HFFc6 (cell line): ENCODE measurements at places on chromosomes 7 and 10.

- no peak for DNase-seq
Measured at GRCh38 chr7:22061775-22062174, 116.1 kb upstream of the CDCA7L start.

GRCh38 chr10:62681211-62681940 is 123.1 kb upstream of the ADO start:
- no peak for DNase-seq

DNA sequence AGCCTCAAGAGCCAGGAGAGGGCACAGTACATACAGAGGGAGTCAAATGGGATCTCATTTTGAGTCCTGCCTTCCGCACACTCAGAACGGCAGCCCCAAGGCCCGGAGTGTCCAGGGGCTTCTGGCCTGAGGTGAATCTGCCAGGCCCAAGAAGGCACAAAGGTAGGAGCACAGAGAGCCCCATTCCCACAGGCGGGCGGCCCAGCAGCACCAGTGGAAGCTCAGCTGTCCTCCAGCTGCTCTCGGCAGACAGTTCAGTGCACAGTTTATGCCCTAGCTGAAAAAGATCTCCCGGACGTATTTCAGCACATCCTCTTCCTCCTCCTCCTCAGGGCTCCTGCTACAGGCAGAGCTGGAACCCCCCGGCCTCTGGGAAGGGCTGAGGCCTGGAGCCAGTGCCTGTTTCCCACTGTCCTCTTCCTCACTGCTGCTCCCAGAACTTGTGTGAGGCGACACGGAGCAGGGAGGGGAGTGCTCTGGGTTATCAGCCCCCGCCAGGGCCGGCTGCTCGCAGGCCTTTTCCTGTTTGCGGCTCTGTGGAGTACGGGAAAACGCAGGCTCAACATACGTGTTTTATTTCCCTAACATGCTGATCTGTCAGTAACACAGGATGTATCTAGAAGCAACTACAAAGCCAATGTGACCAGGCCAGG is 4.0 kb downstream of the CYREN start:
- no peak for DNase-seq

GRCh38 chr10:15695852-15696251 is 23.9 kb downstream of the ITGA8 start:
- no peak for DNase-seq

- DNase-seq = no peak
Measured at GRCh38 chr7:123975084-123975483, 50.0 kb downstream of the SPAM1 start.
